ENCODE measurements at places on chromosomes 3 and 15.

- no peak for DNase-seq
Measured at GRCh38 chr3:156483002-156483401, 71.9 kb downstream of the SSR3 start.

- DNase-seq: no peak
Measured at GRCh38 chr3:143421556-143421955, 302.0 kb downstream of the CHST2 start.

GRCh38 chr15:86624261-86625036 lies 544.8 kb downstream of the AGBL1 start:
- no peak for DNase-seq

DNA sequence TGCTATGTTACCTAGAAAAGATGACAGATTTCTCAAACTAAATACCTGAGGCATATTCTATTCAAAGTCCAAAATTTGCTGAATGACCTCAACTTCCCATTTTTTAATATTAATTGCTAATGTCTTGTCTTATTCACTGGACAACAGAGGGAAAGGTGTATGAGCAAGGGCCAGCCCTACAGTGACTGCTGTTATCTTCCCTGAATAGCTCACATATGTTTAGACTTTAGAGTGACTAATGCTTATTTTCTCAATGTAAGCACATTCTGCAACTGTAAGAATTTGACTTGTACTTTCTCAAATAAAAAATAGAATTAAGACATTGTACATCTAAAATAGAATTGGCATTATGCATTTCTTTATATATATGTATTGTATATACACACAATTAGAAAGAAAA lies 26.5 kb upstream of the AADACL2 start:
- no peak for DNase-seq

DNA sequence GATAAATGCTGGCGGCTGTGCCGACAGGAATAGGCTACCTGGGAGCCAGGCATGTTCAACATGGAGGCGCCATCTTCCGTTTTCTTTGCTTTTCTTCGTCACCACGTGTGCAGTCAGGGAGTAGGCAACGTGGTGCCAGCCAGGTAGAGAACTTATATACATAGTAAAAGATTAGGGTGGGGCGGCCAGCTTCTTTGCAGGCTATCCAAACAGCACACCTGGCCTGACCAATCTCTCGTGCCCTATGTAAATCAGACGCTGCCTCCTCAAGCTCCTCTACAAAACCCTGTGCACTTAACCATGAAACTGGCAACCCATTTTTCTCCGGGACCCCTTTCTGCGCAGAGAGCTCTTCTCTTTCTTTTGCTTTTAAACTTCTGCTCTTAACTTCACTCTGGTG lies 28.6 kb upstream of the OR5K4 start:
- DNase-seq: no peak
